Endothelial cell of umbilical vein (primary cell): ENCODE measurements at places on chromosomes 3 and 15. TPM values are rescaled to one million over a fixed set of nuclear protein-coding genes. Genes with fewer than 3 reads are reported as not detected.

The CD80 gene
- total RNA-seq: not detected in 2 replicates

DNA sequence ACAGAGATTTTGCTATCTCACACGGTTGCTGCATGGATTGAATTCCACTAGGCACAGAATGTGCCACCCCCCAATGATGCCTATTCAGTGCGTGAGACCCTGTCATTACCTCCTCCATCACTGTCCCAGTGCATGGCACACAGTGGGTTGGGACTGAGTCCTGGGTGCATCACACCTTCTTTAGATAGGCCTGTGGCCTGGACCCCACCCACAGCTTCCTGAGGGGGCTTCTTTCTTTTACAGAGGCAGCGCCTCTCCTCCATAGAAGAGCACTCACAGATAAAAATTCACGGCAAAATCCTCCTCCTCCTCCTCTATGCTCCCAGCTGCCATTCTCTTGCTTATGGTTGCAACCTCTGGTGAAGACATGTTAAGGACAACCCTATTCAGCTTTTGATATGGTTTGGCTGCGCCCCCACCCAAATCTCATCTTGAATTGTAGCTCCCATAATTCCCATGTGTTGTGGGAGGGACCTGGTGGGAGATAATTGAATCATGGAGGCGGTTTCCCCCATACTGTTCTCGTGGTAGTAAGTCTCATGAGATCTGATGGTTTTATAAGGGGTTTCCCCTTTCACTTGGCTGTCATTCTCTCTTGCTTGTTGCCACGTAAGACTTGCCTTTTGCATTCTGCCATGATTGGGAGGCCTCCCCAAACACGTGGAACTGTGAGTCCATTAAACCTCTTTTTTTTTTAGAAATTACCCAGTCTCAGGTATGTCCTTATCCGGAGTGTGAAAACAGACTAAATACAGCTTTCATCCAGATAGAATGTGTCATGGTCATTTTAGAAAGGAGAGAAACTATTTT lies 147.6 kb downstream of the KLF13 start:
- DNase-seq: no peak
- no peak overlapping the region for H3K27ac ChIP-seq
- H3K4me1 ChIP-seq: no peaks in the 10 kb centered on the region
- H3K27me3 ChIP-seq: peaks cover 2% of the 10 kb centered on the region

GRCh38 chr15:54843006-54843405 lies 353.7 kb downstream of the RSL24D1 start:
- no peak overlapping the region for H3K27ac ChIP-seq
- no peak overlapping the region for H3K4me3 ChIP-seq
- DNase-seq: no peak
- no peaks in the 10 kb centered on the region for H3K27me3 ChIP-seq
- H3K4me1 ChIP-seq: no peaks in the 10 kb centered on the region

The TTLL3 gene
- 41.8 and 43.5 TPM in 2 replicates for total RNA-seq

DNA sequence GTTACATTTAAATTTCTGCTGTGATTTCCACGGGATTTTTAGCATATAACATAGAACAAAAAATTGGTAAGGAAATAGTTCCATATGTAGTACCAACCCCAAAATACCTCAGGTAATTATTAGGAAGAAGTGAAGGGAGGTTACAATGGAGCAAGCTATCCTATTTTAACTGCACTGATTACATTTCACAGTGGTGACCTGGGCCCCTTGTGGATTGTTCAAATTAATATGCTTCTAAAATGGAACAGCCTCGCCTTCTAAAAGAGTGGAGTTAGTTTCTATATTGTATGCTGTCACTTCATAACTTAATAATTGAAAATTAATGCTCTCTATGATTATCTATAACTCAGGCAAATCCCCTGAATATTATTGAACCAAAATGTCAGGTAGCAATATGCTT lies 651.7 kb upstream of the GBE1 start:
- DNase-seq: no peak
- H3K36me3 ChIP-seq: no peaks in the 10 kb centered on the region
- H3K4me1 ChIP-seq: no peaks in the 10 kb centered on the region

DNA sequence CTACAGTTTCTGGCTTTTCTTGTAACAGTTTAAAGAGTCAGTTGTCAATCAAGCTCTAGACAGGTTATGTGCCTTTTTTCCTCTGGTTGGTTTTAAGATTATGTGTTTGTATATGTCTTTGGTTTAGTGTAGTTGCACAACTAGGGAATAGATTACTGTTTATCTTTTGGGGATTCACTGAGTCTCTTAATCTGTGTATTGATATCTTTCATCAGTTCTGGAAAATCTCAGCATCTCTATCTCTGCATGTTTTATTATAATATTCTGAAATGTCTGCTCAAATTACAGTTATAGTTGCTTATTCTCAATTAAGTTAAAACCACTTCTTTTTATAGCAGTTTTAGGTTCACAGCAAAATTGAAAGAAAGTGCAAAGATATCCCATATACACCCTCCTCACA lies 14.3 kb downstream of the DUT start:
- no peak for DNase-seq
- no peaks in the 10 kb centered on the region for H3K36me3 ChIP-seq
- no peak overlapping the region for H3K4me3 ChIP-seq
- no peaks in the 10 kb centered on the region for H3K27me3 ChIP-seq

DNA sequence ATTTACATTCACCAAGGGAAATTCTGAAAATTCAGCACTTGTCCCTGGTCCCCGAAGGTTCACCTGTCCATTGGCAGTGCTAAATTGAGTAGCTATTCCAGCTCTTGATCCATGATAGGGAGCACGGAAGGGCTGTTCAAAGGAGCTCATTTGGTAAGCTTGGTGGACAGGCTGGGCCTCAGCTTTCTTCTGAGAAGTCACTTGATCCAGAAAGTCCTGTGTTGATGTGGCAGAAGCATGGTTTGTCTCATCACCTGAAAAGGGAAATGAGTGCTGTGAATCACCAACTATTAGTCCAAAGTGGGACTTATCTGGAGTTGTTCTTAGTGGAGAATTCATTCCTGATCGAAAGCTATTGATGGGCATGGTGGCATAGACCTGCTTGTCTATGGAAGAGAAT lies 19.9 kb upstream of the SLC12A8 start:
- no peak for DNase-seq
- H3K27ac ChIP-seq: peak overlapping the region; percentile 59
- no peak overlapping the region for H3K4me3 ChIP-seq
- peaks cover 19% of the 10 kb centered on the region for H3K4me1 ChIP-seq

DNA sequence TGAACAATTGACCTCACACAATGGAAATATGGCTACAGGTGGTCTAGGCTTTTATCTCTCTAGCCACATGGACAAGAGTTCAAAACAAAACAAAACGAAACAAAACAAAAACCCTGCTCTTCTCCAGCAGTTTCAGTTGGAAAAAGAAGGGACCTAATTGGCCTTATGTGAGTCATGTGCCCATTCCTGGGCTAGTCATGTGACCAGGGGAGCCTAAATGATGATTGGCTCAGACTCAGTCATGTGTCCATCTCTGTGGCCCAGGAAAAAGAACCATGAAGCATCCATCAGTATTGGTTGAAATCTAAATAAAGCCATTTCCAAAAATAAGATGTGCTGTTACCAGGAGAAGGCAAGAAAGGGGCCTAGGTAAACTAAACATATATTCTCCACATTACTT lies 96.8 kb downstream of the ANXA2 start:
- H3K4me3 ChIP-seq: no peak overlapping the region
- H3K27me3 ChIP-seq: no peaks in the 10 kb centered on the region
- no peak overlapping the region for H3K27ac ChIP-seq
- DNase-seq: no peak

The SEMA6D gene
- 22.5 and 26.7 TPM in 2 replicates for total RNA-seq

The UTS2B gene
- total RNA-seq: 0.81 and 1.1 TPM in 2 replicates

DNA sequence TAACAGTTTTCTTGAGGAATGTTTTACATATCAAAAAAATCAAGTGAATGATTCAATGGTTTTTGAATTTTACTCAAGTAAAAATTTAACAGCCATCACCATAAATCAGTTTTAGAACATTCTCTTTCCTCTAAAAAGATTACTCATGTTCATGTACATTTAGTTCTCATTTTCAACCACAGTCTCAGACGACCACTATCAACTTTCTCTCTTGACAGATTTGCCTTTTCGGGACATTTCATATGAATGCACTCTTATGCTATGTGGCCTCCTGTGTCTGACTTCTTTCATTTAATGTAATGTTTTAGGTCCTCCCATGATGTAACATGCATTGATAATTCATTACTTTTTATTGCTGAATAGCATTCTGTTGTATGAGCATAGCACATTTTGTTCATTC lies 309.3 kb upstream of the PLSCR5 start:
- H3K36me3 ChIP-seq: no peaks in the 10 kb centered on the region
- no peak for DNase-seq
- H3K27me3 ChIP-seq: no peaks in the 10 kb centered on the region

The PAK6 gene
- not detected in 2 replicates for total RNA-seq

DNA sequence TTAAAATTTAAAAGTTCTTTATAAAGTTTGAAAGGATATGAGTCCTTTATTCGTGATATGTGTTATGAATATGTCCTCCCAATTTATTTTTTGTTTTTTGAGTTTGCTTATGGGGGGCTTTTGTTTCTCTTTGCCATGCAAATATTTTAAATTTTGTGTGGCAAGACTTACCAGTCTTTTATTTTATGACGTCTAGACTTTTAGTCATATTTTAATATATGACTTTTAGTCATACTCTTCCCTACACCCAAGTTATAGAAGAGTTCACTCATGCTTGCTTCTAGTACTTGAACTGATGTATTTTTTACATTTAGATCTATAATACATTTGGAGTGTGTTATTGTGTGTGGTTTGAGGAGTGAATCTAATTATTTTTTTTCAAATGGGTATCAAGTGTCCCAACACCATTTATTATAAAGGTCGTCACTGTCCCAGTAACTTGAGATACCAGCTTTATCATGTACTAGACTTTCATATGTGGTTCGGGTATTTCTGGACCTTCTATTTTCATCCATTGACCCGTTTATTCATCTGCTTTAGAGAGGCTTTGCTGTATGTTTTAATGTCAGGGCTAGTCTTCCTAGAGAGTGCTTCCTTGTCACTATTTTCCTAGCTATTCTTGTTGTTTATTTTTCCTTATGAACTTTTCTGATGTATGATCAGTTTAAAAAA lies 755 bp downstream of the PARP15 start:
- no peaks in the 10 kb centered on the region for H3K36me3 ChIP-seq
- no peaks in the 10 kb centered on the region for H3K27me3 ChIP-seq
- peaks cover 7% of the 10 kb centered on the region for H3K4me1 ChIP-seq
- DNase-seq: no peak
- H3K27ac ChIP-seq: no peak overlapping the region

The TMPRSS7 gene
- total RNA-seq: not detected in 2 replicates

The AQP9 gene
- total RNA-seq: not detected in 2 replicates

The NUDT16 gene
- 28.5 and 29.7 TPM in 2 replicates for total RNA-seq

The DUOXA1 gene
- total RNA-seq: not detected in 2 replicates

The COL6A5 gene
- total RNA-seq: not detected in 2 replicates

GRCh38 chr3:99902091-99902490 lies 84.4 kb downstream of the CMSS1 start:
- peak overlapping the region; percentile 94 for H3K27ac ChIP-seq
- peaks cover 28% of the 10 kb centered on the region for H3K4me1 ChIP-seq
- no peak for DNase-seq
- H3K27me3 ChIP-seq: no peaks in the 10 kb centered on the region
- H3K4me3 ChIP-seq: no peak overlapping the region
- no peaks in the 10 kb centered on the region for H3K36me3 ChIP-seq

The DHFR2 gene
- total RNA-seq: 2.1 and 2.2 TPM in 2 replicates

DNA sequence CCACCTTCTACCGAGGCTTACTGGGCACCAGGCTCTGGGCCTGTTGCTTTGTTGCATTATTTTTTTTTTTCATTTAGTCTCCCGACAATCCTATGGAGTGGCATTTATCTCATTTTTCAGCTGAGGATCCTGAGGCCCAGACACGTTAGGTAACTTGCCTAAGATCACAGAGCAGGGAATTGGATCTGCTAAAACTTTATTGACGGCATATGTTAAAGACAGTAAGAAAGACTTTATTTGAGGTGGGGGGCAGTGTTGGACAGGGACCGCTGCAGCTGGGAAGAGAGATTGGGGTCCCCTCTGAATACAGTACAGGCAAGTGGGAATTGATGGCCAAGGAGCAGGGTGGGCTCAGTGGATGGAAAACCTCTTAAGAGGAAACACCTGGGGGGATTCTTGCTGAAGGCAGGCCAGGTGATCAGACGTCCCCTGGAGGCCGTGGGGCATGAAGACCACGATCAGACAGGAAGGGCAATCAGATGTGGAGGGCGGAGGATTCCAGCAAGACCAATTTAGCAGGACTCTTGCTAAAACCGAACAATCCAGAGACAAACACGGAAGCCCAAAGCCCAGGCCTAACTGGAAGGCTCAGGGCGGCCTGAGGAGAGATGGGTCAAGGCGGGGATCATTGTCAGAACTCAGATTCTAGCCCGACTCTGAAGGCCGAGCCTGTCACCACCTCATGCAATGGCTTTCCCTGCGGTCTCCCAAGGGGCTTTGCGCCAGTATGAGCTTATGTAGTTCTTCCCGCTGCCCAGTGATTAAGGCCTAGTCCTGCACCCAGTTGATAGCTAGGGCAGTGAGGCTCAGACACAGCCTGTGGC lies 53.7 kb downstream of the RGMA start:
- H3K27ac ChIP-seq: no peak overlapping the region
- H3K36me3 ChIP-seq: no peaks in the 10 kb centered on the region
- no peak overlapping the region for H3K4me3 ChIP-seq
- no peaks in the 10 kb centered on the region for H3K27me3 ChIP-seq
- no peak for DNase-seq

The PLD1 gene
- 75.6 and 108 TPM in 2 replicates for total RNA-seq

GRCh38 chr3:195098741-195099525 lies 172.0 kb downstream of the XXYLT1 start:
- H3K27me3 ChIP-seq: no peaks in the 10 kb centered on the region
- no peak overlapping the region for H3K27ac ChIP-seq
- peaks cover 36% of the 10 kb centered on the region for H3K4me1 ChIP-seq
- H3K36me3 ChIP-seq: peaks cover 1% of the 10 kb centered on the region
- H3K4me3 ChIP-seq: no peak overlapping the region

- H3K27ac ChIP-seq: no peak overlapping the region
- no peaks in the 10 kb centered on the region for H3K36me3 ChIP-seq
- no peaks in the 10 kb centered on the region for H3K4me1 ChIP-seq
- no peak for DNase-seq
- no peak overlapping the region for H3K4me3 ChIP-seq
These were observed 77.6 kb upstream of the CCDC80 start for GRCh38 chr3:112718516-112718915.

The BMF gene
- 9.8 and 13.9 TPM in 2 replicates for total RNA-seq

GRCh38 chr15:79881254-79881653 lies 15.6 kb downstream of the MTHFS start:
- H3K36me3 ChIP-seq: no peaks in the 10 kb centered on the region
- no peak overlapping the region for H3K4me3 ChIP-seq
- no peaks in the 10 kb centered on the region for H3K4me1 ChIP-seq
- DNase-seq: peak; percentile 28
- H3K27me3 ChIP-seq: no peaks in the 10 kb centered on the region

DNA sequence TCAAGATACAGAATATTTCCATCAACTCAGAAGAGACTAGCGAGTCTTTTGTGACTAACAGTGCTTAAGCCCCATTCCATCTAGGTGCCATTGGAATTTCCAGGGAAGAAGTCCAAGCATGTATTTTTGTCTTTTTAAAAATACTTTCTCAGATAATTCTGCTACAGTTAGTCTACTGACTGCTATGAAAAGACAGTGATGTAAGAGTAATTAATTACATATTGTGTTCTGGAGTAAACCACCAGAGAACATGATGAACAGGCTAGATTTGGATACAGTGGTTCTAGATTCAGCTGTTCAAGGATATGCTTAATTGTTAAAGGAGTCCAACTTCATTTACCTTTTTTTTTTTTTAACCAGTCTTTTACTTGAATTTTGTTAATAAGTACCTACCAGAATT lies 34.8 kb upstream of the PAK6 start:
- H3K4me1 ChIP-seq: no peaks in the 10 kb centered on the region
- no peak overlapping the region for H3K4me3 ChIP-seq
- no peak for DNase-seq
- H3K36me3 ChIP-seq: no peaks in the 10 kb centered on the region
- H3K27me3 ChIP-seq: no peaks in the 10 kb centered on the region

GRCh38 chr3:52847726-52848125 lies 12.9 kb upstream of the MUSTN1 start:
- DNase-seq: no peak
- H3K4me3 ChIP-seq: no peak overlapping the region
- H3K36me3 ChIP-seq: no peaks in the 10 kb centered on the region
- no peaks in the 10 kb centered on the region for H3K27me3 ChIP-seq
